ENCODE measurements at places on chromosomes 5 and 9.

GRCh38 chr9:101093620-101094019 lies 65.1 kb downstream of the PLPPR1 start:
- no peak for DNase-seq

GRCh38 chr5:154367101-154367500 lies 78.7 kb upstream of the SAP30L start:
- DNase-seq: no peak

GRCh38 chr9:101995231-101995630 lies 256.8 kb upstream of the GRIN3A start:
- DNase-seq: no peak

GRCh38 chr5:33701251-33701650 lies 190.5 kb downstream of the ADAMTS12 start:
- no peak for DNase-seq

GRCh38 chr5:142527234-142527633 lies 158.7 kb downstream of the FGF1 start:
- no peak for DNase-seq

GRCh38 chr5:14112998-14113652 lies 30.0 kb upstream of the TRIO start:
- no peak for DNase-seq

- DNase-seq: no peak
These were observed 1.1 kb upstream of the EPB41L4A start for GRCh38 chr5:112419986-112420864.

DNA sequence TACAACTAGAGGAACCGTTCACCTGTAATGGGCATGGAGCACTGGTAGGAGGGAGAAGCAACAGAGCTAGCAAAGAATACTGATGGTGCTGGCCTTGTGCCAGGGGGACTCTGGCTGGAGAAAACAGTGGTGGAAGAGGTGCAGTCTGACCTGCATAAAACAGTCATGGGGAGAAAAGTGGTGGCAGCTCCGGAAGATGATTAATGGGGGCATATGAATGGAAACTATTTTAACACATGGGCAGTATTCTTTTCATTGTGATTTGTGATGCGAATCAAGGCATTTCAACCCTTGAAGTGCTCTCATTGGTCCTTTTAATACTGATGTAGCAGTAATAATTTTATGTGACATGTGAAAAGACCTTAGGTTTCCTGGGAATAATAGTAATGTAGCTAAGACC lies 219.6 kb downstream of the ADAMTS6 start:
- no peak for DNase-seq

DNA sequence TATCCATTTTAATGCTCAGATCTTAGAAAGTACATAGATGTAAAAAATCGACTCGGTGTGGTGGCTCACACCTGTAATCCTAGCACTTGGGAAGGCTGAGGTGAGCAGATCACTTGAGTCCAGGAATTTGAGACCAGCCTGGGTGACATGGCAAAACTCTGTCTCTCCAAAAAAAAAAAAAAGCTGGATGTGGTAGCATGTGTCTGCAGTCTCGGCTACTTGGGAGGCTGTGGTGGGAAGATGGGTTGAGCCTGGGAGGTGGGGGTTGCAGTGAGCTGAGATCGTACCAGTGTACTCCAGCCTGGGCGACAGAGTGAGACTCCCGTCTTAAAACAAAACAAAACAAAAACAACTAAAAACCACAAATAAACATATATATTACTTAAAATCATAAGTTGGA lies 61.4 kb downstream of the RASA1 start:
- DNase-seq: no peak

DNA sequence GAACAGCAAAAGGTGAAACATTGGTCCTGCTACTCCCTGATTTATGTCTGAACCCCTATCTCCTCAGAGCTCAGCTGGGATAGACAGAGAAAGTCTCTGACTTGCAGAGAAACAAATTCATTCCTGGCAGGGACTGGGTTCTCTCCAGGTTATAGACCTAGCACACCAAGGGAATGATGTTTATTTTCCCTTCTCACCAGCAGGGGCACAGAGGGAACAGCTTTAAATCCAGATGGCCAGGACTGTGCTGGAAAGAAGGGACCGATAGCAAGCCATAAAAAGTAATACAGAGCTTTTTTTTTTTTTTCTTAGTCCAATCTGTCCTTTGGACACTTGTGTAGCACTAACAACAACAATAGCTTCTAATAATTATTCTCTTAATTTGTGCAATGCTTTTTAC lies 141.1 kb upstream of the C9orf72 start:
- no peak for DNase-seq

- DNase-seq: no peak
These were observed 754 bp downstream of the DCAF12 start for GRCh38 chr9:34125681-34126206.

- no peak for DNase-seq
These were observed 120.4 kb upstream of the SPRY4 start for GRCh38 chr5:142445266-142445665.
